Stimulated activated CD8-positive, alpha-beta memory T cell treated with anti-CD3 and anti-CD28 coated beads, Interleukin-4, amount 100 ng/mL, for 4 hours (primary cell): ENCODE measurements at places on chromosomes 1 and 21.

GRCh38 chr1:100893718-100894117 lies 924 bp downstream of the EXTL2 start:
- no peak for DNase-seq

DNA sequence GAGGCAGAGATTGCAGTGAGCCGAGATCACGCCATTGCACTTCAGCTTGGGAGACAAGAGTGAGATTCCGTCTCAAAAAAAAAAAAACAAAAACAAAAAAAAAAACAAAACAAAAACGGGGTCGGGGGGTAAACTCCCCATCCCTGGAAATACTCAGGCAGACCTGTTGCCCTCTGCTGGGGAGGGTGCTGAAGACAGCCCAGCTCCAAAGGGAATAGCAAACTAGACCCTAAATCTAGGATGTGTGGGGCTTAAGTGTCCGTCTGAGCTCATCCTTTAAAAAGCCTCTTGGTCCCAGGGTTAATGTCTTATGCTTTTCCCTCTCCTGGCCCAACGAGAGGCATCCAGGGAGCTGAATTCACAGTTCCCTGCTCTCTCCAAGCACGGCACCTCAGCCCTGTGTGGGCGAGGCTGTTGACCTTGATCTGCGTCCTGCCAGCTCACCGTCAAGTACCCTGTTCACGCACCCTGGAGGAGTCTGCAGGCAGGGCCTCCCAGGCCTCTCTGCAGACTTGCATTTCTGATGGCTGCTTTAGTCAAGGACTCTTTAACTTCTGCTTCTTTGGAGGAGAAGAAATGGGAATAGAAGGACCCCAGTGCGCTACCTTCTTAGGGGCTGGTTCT lies 22.3 kb downstream of the KCND3 start:
- no peak for DNase-seq

- DNase-seq: no peak
Observed at GRCh38 chr1:66925558-66925910, 744 bp downstream of the MIER1 start.

DNA sequence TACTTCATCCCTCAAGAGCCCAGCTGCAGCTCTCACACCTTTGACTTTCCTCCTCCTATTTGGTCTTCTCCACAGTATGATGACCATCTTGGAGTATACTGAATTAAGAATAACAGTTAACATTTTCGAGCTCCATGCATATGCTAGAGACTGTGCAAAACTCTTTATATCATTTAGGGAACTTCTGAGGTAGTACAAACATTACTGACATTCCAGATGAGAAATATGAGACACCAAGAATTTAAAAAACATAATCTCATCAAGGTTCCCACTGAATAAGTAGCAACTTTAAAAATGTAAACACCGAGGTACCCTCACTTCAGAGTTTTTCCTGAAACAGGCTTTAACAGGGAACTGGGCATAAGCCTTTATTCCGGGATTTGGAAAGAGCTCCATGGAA lies 22.7 kb downstream of the FMO3 start:
- DNase-seq: no peak

DNA sequence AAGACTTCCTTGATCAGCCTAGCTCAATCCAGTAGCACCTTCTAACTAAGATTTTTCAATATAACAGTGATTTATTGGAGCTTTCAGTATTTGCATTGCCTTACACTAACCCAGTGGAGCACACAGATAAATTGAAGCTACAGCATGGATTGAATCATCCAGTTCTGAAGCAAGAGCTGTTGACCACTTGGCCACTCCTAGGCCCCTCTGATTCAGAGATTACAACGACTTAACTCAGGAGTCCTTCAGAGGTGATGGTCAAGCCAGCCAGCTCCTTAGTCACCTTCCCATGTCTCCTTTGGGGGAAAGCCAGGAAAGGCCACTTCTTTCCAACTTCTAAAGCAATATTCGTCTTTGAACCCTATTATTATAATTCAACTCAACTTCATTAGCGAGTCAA lies 151.8 kb downstream of the TENT5C start:
- DNase-seq: no peak

DNA sequence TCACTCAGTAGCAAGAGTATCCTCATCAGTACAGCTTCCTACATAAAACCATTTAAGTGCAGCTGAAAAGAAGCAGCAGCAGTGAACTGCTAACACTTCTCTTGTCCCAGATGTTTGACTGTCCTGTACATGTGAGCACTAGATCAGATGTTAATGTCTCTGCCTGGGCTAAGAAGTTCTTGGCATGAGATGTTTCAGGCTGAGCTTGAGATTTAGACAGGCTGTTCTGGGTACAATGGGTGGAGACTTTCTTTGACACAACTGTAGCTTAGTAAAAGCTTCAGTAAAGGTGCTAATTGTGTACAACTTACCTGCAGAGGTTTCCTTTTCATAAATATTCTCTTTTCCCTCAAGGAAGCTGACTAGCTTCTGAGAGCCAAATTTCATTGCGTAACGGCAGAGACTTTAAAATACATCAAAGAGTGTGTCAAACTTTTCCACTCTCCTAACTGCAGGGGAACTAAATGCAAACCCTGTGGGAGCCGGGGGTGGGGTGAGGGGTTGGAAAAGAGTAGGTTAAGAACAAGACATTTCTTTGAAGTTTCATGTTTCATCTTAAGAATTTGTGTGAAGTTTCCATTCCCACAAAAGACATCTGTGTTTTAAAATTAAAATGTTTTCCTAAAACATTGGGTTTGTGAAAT lies 82.1 kb upstream of the CCDC190 start:
- no peak for DNase-seq

GRCh38 chr1:169974067-169974466 lies 80.4 kb upstream of the SCYL3 start:
- no peak for DNase-seq

DNA sequence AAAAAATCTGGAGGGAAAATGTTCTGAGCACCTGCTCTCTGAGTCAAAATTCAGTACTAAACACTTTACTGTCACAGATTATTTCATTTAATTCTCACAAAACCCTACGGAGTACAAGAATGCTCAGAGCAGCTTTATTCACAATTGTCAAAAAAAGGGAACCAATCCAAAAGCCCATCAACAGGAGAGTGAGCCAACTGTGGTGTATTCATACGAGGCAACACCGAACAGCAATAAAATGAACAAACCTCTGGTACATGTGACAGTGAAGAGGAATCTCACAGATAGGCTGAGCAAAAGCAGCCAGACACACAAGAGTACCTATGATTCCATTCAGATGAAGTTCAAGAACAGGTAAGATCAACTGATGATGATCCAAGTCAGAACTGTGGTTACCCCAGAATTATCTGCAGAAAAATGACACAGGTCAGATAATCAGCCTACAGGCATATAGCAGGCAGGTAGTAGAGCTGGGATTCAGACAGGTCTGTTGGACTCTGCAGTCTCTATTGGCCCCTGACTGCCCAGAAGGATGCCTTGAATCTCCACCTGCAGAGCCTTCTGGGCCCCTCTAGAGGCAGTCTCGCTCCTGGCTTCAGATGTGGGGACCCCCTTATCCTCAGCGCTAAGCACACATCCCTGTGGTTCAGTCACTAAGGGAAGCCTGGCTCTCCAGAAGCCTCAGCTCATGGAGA lies 19.2 kb downstream of the SLC9A1 start:
- DNase-seq: no peak

- DNase-seq: no peak
Observed at GRCh38 chr1:51342591-51343206, 12.3 kb upstream of the TTC39A start.

- no peak for DNase-seq
Observed at GRCh38 chr1:75265792-75266191, 131.6 kb downstream of the LHX8 start.
